ENCODE measurements at places on chromosomes 1 and 21. TPM values are rescaled to one million over a fixed set of nuclear protein-coding genes. Genes with fewer than 3 reads are reported as not detected.

The CD5L gene
- total RNA-seq: not detected

GRCh38 chr1:57984277-57984676 is 560.4 kb upstream of the DAB1 start:
- H3K36me3 ChIP-seq: no peaks in the 10 kb centered on the region
- H3K4me3 ChIP-seq: no peak overlapping the region
- H3K27me3 ChIP-seq: no peaks in the 10 kb centered on the region

The OR2G6 gene
- not detected for total RNA-seq

GRCh38 chr1:185804206-185804605 is 70.0 kb downstream of the HMCN1 start:
- H3K4me1 ChIP-seq: peaks cover 9% of the 10 kb centered on the region
- no peak overlapping the region for H3K4me3 ChIP-seq
- H3K36me3 ChIP-seq: no peaks in the 10 kb centered on the region
- peak; percentile 22 for DNase-seq

DNA sequence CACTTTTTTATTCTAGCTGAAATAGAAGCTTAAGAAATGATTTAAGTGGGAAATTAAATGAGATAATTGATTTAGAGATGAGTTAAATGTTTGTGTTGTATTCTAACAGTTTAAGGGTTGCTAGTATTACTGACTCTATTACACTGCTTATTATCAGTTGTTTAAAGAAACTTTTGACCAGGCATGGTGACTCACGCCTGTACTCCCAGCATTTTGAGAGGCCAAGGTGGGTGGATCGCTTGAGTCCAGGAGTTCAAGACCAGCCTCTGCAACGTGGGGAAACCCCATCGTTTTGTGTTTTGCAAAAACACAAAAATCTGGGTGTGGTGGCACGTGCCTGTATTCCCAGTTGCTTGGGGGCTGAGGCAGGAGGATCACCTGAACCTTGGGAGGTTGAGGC is 14.2 kb downstream of the CLIC4 start:
- peaks cover 44% of the 10 kb centered on the region for H3K36me3 ChIP-seq
- no peak overlapping the region for H3K4me3 ChIP-seq
- H3K4me1 ChIP-seq: peaks cover 17% of the 10 kb centered on the region

GRCh38 chr1:219442611-219443061 is 170.3 kb downstream of the ZC3H11B start:
- H3K27ac ChIP-seq: no peak overlapping the region
- no peaks in the 10 kb centered on the region for H3K4me1 ChIP-seq
- H3K4me3 ChIP-seq: no peak overlapping the region
- H3K36me3 ChIP-seq: no peaks in the 10 kb centered on the region

GRCh38 chr21:46517361-46517760 is 58.7 kb downstream of the DIP2A start:
- no peaks in the 10 kb centered on the region for H3K4me1 ChIP-seq
- H3K27me3 ChIP-seq: no peaks in the 10 kb centered on the region
- DNase-seq: no peak
- no peak overlapping the region for H3K27ac ChIP-seq
- peaks cover 40% of the 10 kb centered on the region for H3K36me3 ChIP-seq

The PADI1 gene
- total RNA-seq: 1.5 TPM

The TDRD5 gene
- total RNA-seq: not detected

DNA sequence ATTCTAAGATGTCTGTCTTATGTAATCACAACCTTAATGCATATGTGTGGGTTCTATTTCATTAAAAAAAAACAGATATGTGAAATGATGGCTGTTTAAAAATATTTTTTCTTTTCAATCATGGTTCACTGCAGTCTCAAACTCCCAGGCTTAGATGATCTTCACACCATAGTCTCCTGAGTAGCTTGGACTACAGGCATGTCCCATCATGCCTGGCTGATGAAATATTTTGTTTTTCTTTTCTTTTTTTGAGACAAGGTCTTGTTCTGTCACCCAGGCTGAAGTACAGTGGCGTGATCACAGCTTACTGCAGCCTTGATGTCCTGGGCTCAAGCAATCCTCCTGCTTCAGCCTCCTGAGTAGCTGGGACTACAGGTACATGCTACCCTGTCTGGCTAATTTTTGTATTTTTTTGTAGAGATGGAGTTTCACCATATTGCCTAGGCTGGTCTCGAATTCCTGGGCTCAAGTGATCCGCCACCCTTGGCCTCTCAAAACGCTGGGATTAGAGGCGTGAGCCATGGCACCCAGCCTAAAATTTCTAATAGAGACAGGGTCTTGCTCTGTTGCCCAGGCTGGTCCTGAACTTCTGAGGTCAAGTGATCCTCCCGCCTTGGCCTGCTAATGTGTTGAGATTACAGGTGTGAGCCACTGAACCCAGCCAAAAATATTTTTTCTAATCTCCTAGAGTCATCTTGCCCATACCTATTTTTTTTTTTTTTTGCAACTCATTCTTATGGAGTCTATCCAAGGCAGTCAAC is 67.6 kb downstream of the GIPC2 start:
- no peaks in the 10 kb centered on the region for H3K4me1 ChIP-seq
- H3K27ac ChIP-seq: no peak overlapping the region
- H3K4me3 ChIP-seq: no peak overlapping the region
- H3K27me3 ChIP-seq: no peaks in the 10 kb centered on the region
- H3K36me3 ChIP-seq: no peaks in the 10 kb centered on the region

- no peak overlapping the region for H3K27ac ChIP-seq
- no peaks in the 10 kb centered on the region for H3K27me3 ChIP-seq
- H3K4me1 ChIP-seq: no peaks in the 10 kb centered on the region
- no peaks in the 10 kb centered on the region for H3K36me3 ChIP-seq
- H3K4me3 ChIP-seq: no peak overlapping the region
- no peak for DNase-seq
Observed at GRCh38 chr1:35499652-35500176, 57.5 kb downstream of the KIAA0319L start.

DNA sequence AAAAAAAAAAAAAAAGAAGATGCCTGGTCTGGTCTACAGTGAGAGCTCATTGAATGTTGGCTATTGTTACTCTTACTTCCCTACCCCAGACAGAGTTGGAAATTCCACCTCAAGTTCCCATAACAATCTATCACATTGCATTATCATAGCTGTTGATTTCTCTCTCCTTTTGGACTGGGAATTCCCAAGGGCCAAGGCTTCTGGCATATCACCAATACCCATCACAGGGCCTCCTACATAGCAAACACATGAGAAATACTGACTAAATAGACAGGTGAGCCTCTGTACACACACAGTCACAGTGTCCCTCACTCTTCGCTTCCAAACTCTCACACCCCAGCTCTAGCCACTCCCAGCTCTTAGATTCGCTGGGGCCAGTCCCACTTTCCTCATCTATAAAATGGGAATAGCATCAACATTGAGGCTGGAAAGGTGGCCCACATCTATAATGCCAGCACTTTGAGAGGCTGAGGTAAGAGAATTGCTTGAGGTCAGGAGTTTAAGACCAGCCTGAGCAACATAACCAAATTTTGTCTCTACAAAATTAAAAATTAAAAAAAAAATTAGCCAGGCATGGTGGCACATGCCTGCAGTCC is 6.4 kb downstream of the PTAFR start:
- H3K4me3 ChIP-seq: no peak overlapping the region
- DNase-seq: no peak
- H3K36me3 ChIP-seq: no peaks in the 10 kb centered on the region
- peaks cover 54% of the 10 kb centered on the region for H3K4me1 ChIP-seq

The NTRK1 gene
- not detected for total RNA-seq

DNA sequence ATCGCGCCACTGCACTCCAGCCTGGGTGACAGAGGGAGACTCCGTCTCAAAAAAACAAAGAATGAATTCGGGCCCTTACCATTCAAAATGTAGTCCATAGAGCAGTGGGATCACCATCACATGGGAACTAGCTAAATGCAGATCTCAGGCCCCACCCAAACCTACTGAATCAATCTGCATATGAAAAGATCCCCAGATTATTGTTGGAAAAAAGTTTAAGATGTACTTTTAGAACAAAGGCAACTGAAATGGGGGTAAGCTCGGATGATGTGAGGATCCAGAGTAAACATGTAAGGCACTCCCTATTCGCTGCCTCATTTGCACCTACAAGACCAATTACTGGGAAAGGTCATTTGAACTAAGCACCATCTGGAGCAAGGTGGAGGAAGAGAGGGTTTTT is 803 bp upstream of the FLAD1 start:
- H3K4me3 ChIP-seq: peak overlapping the region; percentile 50
- H3K27me3 ChIP-seq: no peaks in the 10 kb centered on the region
- DNase-seq: no peak
- no peak overlapping the region for H3K27ac ChIP-seq
- H3K36me3 ChIP-seq: peaks cover 43% of the 10 kb centered on the region

DNA sequence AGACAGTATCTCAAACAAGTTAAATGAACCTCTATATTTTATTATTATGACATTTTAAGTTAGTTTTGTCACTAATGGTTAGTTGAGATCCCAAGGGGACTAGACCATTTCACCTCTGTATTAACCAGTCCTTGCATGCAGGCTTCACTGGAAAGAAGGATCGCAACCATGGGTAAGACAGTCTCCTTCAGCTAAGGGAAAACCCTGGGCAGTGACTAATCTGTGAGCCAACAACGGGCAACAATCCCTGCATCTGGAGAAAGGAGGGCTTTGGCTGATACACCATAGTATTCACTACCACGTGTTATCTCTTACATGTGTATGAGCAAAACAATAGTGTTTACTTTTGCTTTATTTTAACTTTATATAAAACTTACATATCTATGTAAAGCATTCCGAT is 708.8 kb upstream of the CHRM3 start:
- no peaks in the 10 kb centered on the region for H3K36me3 ChIP-seq
- no peaks in the 10 kb centered on the region for H3K27me3 ChIP-seq
- no peak overlapping the region for H3K4me3 ChIP-seq
- H3K4me1 ChIP-seq: no peaks in the 10 kb centered on the region
